Cardiac ventricle fibroblast (primary cell): ENCODE measurements at places on chromosomes 13 and 19. TPM values are rescaled to one million over a fixed set of nuclear protein-coding genes. Genes with fewer than 3 reads are reported as not detected.

The CD177 gene
- total RNA-seq: not detected in 2 replicates

The ZNF772 gene
- total RNA-seq: 12.9 and 14.2 TPM in 2 replicates

The ZNF723 gene
- total RNA-seq: not detected in 2 replicates

The CGB7 gene
- not detected in 2 replicates for total RNA-seq

The KEAP1 gene
- total RNA-seq: 71.9 and 86.3 TPM in 2 replicates

The DACH1 gene
- 0.12 and 0.39 TPM in 2 replicates for total RNA-seq

The THAP8 gene
- total RNA-seq: 8.9 and 18.3 TPM in 2 replicates

The CGB8 gene
- not detected in 2 replicates for total RNA-seq

The KIR3DL1 gene
- not detected in 2 replicates for total RNA-seq

The GNG7 gene
- 0.69 and 0.88 TPM in 2 replicates for total RNA-seq

The C3 gene
- total RNA-seq: 1,308 and 1,917 TPM in 2 replicates

The METTL21C gene
- 0.20 TPM in 1 of 2 replicates, not detected in the other for total RNA-seq

The PTPRH gene
- total RNA-seq: 1.8 and 5.5 TPM in 2 replicates

The PDE4A gene
- total RNA-seq: 13.7 and 16.1 TPM in 2 replicates

The CLC gene
- not detected in 2 replicates for total RNA-seq
